LHCN-M2 (cell line): ENCODE measurements at places on chromosomes 16 and 17. TPM values are rescaled to one million over a fixed set of nuclear protein-coding genes. Genes with fewer than 3 reads are reported as not detected.

CMTM1 gene
- total RNA-seq: 3.7 and 4.3 TPM in 2 replicates

ADAD2 gene
- not detected in 2 replicates for total RNA-seq

CD300E gene
- total RNA-seq: not detected in 2 replicates

KRTAP9-2 gene
- not detected in 2 replicates for total RNA-seq

HS3ST3A1 gene
- total RNA-seq: 10.4 and 19.8 TPM in 2 replicates

CCL4 gene
- not detected in 2 replicates for total RNA-seq

SLC4A1 gene
- not detected in 2 replicates for total RNA-seq

DNA sequence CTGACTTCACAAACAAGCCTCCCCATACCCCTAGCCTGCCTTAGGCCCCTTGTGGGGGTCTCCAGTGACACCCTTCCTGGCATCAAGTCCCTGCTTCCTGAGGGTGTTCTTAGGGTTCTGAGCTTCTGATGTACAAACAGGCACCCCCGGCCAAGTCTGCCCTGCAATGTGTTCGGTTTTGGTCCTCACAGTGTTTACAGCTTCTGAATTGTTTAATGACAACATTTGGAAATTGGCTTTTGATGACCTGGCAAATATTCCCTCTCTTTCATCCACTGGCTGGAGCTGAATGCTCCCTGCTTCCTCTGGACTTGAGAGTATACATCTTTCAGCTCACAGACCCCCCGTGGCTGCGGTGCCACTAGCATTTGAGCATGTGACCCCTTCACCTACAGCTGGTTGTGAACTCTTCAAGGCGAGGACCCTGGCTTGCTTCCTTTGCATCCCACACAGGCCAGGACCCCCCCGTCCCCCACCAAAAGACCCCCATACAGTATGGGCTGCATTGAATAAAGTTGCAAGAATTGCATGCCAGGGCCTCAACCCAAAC, 180.8 kb downstream of the KATNIP start:
- no peak for DNase-seq

- peak; percentile 48 for DNase-seq
Measured at GRCh38 chr17:51951741-51952140, 206.8 kb downstream of the CA10 start.

DNA sequence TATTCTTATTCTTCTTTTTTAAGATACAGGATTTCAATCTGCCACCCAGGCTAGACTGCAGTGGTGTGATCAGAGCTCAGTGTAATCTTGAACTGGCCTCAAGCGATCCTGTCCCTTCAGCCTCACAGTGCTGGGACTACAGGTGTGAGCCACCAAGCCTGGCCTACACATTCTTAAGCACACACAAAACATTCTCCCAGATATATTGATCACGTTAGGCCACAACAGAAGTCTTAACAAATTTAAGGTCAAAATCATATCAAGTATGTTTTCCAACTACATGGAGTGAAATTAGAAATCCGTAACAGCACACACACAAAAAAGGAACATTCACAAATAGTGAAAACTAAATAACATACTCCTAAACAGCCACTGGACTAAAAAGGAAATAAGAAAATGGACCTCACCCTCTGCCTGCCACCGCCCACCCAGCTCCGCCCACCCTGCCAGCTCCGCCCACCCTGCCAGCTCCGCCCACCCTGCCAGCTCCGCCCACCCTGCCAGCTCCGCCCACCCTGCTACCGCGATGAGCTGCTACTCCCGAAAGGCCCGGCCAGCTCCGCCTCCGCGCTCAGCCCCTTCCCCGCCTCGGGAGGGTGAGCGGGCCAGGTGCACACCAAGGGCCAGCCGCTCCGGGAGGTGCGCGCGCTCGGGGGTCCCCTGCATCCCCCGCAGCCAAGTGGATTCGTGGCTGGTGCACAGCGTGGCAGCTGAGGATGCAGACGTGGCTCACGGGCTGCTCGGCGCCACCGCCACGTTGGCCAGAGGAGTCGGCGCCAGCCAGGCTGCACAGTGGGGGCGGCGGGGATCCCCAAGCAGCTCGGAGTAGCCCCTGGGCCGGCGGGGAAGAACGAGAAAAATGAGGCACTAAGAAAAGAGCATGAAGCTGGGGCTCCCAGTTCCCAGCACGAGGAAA, 41.2 kb downstream of the C16orf87 start:
- DNase-seq: no peak

DNA sequence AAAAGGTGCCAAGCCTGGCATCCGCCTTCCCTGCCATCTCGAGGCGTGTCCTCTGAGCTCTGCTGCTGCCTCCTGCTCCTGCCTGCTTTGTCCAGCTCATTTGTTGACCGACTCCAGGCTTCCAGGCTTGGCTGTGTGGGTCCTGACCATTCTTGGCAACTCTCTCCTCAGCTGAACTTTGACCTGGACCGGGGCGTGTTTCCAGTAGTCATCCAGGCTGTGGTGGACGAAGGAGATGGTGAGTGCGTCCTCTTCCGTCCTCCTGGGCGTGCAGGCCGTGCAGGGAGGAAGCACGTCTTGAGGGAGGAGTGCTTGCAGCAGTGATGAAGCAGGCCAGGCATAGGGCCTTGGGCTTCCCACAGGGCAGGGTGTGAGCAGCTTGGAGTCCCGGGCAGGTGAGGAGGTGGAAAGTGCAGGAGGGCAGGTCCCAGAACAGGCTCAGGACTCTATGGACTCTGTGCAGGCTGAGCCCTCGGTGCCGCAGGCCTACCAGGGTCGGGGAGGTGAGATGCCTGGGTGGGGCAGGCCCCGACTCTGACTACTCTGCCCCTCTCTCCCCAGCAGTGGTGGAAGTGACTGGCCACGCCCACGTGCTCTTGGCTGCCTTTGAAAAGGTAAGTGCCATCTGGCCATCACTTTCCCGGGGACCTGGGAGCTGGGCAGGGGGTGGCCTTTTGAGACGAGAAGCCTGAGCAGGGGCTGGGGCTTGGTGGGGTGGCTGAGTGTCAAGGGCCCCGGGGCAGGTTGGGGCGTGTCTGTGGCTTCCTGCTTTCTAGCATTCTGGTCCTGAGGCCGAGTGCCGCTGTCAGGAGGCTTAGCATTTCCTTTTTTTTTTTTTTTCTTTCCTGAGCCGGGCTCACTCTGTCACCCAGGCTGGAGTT, 28.6 kb upstream of the NUDT16L1 start:
- no peak for DNase-seq

DNA sequence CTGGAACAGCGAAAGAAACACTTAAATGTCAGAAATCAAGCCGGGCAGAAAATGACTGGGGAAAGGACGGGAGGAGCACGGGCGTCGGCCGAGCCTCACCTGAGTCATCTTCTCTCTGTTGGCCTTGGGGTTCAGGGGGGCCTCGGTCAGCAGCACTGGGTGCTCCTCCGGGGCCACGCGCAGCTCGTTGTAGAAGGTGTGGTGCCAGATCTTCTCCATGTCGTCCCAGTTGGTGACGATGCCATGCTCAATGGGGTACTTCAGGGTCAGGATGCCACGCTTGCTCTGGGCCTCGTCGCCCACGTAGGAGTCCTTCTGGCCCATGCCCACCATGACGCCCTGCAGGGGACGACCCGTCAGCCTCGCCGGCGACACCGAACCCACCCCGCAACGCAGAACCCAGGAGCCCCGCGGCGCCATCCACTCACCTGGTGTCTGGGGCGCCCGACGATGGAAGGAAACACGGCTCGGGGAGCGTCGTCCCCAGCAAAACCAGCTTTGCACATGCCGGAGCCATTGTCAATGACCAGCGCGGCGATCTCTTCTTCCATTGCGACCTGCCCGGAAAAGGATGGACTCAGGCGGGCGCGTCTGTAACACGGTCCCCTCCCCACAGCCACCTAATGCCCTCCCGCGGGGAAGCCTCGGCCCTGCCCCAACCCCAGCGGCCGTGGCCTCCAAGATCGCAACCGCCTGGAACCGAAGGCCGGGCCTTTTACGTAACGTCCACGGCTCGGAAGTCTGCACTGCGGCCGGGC, 616 bp downstream of the ACTG1 start:
- DNase-seq: peak; percentile 32

GRCh38 chr16:83040174-83040573, 413.4 kb downstream of the CDH13 start:
- peak; percentile 18 for DNase-seq

DNA sequence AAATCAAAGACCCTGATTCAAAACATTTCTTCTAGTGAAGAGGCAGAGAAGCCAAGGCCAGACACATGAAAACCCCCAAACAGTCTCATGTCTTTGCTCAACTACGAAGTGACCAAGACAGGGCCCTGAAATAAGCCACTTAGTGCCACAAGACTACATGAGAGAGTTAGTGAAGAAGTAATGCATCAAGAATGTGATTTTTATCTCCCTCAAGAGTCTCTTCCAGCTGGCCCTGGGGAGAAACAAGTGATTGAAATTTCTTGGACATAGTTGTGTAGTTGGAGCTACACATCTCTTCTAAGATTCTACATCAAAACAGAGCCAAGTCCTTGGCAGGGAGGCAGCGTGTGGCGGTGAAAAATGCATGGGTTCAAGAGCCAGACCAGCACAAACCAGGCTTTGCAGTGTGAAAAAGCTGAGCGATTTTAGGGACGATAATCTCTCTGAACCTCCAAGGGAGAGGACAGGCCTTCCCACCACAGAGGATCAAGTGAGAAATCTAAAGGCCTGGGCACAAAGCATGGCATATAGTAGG, 30.6 kb downstream of the LYRM1 start:
- no peak for DNase-seq

DNA sequence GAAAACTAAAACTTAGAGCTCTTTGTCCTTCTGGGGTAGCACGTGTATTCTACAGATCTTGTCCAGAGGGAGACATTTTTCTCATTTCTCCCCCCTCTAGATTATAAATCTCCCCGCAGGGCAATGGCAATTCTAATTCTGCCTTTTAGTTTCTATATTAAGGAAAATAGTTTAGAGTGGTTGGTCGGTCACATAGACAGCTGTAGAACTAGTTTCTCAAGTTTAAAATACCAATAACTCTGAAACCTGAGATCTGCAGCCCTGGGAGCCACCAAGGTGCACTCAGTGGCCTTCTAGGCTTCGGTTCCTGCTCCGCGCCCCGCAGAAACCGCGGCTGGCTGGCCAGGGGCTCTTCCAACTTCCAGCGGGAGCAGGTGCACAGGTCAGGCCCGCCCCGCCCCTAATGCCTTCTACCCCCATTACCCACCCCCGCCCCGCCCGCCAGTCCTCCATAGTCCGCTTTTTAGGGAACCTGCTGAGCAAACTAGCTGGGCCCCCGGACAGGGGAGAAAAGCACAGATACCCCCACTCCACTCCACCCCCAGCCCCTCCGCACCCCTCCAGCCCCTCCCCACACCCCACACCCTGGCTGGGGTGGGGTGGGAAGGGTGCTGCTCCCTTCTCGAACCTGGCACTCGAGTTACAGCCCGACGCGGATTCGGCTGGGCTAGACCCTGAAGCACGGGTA, 431 bp downstream of the SLFN11 start:
- peak; percentile 7 for DNase-seq

DNA sequence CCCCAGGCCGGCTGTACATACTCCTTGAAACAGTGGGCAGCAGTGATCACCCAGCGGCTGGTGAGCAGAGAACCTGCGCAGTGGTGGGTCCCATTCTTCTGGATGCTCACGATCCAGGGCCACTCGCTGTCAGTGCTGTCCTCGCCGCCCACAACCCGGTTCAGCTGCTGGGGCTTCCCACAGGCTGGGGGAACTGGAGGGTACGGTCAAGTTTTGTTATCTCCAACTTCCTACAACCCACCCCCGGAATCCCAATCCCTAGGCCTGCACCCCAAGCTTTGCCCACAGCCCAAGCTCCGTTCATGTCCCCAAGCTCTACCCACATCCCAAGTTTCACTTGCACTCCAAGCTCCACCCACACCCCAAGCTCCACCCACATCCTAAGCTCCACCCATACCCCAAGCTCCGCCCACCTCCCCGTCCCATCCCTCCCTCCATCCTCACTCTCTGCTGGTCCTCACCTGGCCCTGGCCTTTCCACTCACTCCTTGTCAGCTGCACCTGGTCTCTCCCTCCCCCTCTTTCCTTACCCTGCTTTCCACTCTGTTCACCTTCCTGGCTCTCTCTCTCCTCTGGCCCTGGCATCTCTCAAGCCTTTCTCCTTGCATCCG, 1.8 kb downstream of the PRSS22 start:
- DNase-seq: no peak

- no peak for DNase-seq
Measured at GRCh38 chr17:53058031-53058430, 764.7 kb upstream of the KIF2B start.

DNA sequence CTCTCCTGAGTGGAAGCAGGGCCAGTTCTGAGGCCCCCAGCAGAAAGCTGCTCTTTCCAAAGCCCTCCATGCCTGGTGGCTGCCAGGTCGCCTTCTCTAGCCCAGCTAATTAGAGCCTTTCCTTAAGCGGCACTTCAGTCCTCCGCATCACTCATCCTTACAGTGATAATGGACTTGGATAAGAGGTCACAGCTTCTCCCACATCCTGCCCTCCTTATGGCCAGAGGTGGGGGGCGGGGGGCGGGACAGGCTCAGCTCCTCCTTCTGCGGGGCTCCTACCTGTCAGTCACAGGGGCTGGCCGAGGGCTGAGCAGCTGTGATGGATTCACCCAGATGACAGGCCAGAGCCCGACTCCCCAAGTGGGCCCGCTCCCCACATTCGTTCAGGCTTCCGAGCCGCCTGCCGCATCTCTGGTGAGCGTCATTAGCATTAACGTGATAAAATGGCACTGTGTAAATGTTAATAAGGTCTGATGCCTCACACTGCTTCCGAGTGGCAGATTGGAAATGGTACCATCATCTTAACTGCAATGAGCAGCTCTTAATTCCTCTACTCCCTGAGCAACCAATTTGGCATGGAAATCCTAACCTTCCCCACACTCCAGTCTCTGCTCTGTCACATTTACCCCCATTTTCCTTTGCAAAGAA, 41.3 kb downstream of the GRIN2C start:
- no peak for DNase-seq

GRCh38 chr17:38729368-38729885, 714 bp upstream of the CISD3 start:
- no peak for DNase-seq

- no peak for DNase-seq
Measured at GRCh38 chr17:37714897-37715296, 30.0 kb downstream of the HNF1B start.

- DNase-seq: no peak
Measured at GRCh38 chr16:29717113-29717512, 28.7 kb downstream of the C16orf54 start.

- DNase-seq: no peak
Measured at GRCh38 chr16:81625544-81626153, 153.4 kb upstream of the PLCG2 start.

- DNase-seq: no peak
Measured at GRCh38 chr17:69254187-69254586, 25.6 kb upstream of the ABCA10 start.

DNA sequence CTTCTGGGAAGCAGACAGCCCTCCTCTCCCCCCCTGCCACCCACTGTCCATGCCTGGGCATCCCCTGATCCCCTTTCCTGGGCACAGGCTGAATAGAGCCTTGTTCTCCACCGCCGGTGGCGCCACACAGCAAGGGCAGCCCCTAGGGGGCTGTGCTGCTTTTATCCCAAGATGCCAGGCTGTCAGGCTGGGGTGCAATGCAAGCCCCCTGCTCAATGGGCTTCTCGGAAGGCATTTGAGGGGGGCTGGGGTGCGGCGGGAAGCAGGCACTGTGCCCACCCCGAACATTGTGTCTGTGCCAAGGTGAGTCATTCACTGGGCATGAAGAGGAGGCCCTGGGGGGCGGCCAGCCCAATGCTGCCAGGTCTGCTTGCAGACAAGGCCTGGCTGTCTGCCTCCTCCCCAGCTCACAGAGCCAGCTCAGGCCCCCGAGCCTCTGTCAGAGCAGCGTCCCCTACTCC, 1.5 kb upstream of the GFAP start:
- DNase-seq: peak; percentile 53
